ENCODE measurements at places on chromosomes 7 and 10.
A peak's percentile ranks its signal among the peaks of the same experiment; 100 is the strongest.

DNA sequence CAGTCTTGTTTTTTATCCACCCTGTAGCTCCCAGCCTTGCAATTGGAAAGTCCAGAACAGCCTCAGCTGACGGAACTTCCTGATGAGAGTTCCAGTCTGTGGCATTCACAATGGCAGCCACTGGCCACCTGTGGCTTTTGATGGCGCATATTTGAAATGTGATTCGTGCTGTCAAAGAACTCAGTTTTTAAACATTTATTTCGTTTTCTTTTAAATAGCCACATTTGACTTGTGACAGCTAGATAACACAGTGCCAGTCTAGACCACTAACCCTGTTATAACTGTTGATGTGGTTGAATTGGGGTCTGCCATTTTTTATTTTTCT, 97.3 kb downstream of the INPP5A start:
- no peak for DNase-seq

- DNase-seq: no peak
Measured at GRCh38 chr7:71145906-71146901, 14.3 kb downstream of the GALNT17 start.

GRCh38 chr7:50595491-50596102, 30.4 kb upstream of the DDC start:
- DNase-seq: no peak

GRCh38 chr7:1523844-1524243, 6.7 kb upstream of the MAFK start:
- DNase-seq: no peak

DNA sequence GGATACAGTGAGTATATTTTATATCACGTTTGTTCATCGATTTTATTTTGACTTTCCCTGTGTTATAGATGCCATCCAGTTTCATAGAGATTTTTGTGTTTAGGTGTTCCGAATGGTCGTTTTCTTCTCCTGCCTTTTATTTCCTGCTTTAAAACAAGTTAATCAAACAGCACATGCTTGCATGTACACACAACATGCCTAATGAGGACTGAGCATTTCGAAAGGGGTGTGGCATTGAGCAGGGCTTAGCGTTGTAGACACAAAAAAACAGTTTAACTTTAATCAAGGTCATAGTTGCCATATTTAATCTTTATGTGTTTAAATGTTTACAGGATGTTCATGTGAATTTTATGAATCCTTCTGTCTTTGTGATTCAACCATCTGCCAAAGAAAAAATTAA, 430.5 kb upstream of the GALNT17 start:
- DNase-seq: no peak

DNA sequence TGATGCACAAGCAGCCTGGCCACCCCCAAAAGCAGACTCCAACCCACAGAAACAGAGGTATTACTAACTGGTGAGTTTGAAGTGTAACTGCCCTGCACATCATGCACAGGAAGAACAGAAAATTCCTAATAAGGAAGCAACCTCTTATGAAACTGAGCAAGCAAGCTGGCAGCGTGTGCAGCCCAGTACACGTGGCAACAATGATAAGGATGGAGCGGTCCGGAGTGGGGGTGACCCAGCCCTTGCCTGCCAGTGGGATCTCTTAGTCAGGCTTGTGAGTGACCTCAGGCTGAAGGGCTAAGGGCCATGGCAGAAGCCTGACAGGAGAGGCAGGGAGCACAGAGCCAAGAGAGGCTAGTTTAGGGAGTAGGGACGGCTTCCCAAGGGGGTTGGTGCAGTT, 22.1 kb upstream of the AOAH start:
- DNase-seq: no peak

- no peak for DNase-seq
Measured at GRCh38 chr7:130371046-130371445, 9.2 kb upstream of the CPA1 start.

- DNase-seq: no peak
Measured at GRCh38 chr10:84308481-84309304, 19.7 kb upstream of the CCSER2 start.

- no peak for DNase-seq
Measured at GRCh38 chr7:48305661-48306060, 134.4 kb downstream of the ABCA13 start.

- no peak for DNase-seq
Measured at GRCh38 chr10:8254350-8254749, 199.9 kb downstream of the GATA3 start.

GRCh38 chr10:132113766-132114365, 48.1 kb downstream of the JAKMIP3 start:
- no peak for DNase-seq

GRCh38 chr7:111864291-111864976, 302.1 kb upstream of the IMMP2L start:
- no peak for DNase-seq

GRCh38 chr7:35748371-35748770, 52.5 kb upstream of the SEPTIN7 start:
- DNase-seq: no peak

DNA sequence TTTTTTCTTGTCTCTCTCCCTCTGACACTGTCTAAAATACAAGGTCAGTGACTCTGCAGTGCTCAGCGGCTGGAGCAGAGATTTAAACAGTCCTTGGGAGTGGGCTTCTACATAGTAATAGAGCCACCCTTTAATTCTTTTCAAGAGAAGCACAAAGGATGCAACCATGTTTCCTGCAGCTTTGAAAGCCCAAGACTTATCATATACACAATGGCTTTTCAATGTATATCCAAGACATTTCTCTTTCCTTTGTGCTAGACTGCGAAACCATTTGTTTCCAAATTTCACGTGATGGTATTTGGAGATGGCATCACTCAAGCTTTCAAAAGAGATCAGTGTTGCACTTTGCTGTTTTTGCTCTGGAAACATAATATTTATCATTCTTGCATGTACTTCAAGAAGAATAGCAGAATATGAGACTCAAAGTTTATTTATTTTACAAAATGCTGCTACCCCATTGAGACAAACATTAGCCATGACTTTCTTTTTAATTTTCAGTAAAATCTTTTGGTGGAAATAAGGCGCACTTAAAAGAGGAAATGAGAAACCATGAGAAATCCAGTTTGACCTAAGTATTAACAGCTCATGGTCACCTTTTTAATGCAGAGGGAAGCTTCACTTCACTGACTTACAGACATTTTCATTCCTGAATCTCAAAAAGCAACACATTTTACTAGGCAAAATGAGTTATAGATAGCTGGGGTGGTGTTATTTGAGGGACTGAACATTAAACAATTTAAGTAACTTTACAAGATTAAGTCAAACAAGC, 76.6 kb downstream of the SEMA3C start:
- no peak for DNase-seq

DNA sequence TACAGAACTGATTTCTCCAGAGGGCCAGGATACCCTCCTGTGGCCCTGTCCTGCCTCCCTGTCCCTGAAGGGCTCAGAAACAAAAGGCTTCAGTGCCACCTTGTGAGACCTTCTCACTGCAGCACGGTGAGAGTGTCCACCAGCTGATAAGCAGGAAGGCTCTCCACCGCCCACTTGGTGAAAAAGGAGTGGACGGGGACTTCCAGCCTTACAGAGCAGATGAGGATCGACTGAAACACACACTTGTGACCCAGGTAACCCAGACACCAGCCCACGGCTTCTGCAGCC, 330.1 kb downstream of the GRID1 start:
- DNase-seq: no peak

DNA sequence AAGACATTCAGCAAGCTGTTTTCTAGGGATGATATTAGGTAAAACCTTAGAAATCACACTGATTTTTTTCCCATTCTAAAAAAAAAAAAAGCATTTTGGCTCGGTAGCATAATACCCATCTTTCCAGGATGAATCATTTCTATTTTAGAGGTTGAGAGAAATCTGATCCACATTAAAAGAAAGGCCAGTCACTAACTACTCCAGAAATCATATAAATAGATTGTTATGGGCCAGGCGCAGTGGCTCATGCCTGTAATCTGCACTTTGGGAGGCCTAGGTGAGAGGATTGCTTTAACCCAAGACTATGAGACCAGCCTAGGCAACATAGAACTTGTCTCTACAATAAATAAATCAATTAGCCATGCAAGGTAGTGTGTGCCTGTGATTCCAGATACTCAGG, 164.3 kb downstream of the BAMBI start:
- no peak for DNase-seq

- DNase-seq: no peak
Measured at GRCh38 chr7:73565675-73566340, 8.3 kb upstream of the BCL7B start.

DNA sequence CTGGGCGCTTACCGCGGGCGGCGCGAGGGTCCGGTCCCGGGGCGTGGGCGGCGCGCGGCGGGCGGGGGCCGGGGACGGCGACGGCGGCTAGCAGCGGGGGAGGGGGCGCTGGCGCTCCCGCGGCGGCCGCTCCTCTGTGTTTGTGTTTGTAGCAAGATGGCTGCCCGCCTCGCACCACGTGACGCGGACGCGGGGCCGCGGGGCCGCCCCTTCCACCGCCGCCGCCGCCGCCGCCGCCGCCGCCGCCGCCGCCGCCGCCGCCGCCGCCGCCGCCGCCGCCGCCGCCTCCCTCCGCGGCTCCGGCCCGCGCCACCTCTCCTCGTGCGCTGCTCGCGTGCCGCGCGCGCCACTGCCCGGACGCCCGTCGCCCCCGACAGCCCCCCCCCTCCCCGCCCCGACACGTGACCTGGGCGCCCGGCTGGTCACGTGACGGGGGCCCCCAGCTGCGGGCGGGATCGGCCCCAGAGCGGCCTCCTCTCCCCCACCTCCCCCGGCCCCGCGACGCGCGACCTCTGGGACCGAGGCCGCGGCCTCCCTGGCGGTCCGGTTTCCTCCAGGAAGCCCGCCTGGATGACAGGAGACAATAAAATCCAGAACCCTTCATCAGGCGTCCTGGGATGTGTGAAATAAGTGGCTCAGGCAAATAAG, at the start of gene GIGYF1:
TSS of gene GIGYF1 (minus strand) at position 153 of the 648 bp plus-strand sequence. CDS start 6,012 bp downstream, outside the sequence.
- peak; percentile 93 for DNase-seq

DNA sequence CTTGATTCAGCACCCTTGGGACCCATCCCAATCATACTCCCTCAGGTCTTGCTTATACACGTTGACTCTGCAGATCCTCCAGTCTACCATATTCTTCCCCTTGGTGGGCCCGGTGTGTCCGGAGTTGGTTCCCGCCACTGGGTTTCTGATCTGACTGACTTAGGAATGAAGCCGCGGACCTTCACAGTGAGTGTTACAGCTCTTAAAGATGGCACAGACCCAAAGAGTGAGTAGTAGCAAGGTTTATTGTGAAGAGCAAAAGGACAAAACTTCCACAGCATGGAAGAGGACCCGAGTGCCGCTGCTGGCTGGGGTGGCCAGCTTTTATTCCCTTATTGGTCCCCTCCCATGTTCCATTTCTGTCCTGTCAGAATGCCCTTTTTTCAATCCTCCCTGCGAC, 5.9 kb upstream of the GDF10 start:
- no peak for DNase-seq
